ENCODE measurements at places on chromosomes 11 and 22. TPM values are rescaled to one million over a fixed set of nuclear protein-coding genes. Genes with fewer than 3 reads are reported as not detected.

DNA sequence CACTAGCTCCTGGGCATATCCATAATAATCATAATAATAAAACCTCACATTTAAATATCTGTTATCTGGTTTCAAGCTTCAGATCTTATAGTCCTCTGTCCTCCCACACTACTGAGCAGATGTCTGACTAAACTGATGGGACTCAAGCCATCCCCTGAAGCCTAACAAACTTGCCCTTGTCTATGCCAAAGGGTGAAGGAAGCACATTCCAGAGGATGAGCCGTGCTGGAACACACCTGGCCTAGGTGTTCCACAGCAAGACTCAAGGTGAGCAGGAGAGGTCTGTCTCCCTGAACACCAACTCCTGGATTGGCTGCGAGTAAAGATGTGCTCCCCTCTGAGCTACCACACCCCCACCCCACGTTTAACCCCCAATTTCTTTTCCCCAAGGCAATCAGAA is 14.7 kb downstream of the SCUBE2 start:
- H3K4me3 ChIP-seq = no peak overlapping the region
- H3K27ac ChIP-seq = no peak overlapping the region
- H3K27me3 ChIP-seq = peaks cover 17% of the 10 kb centered on the region
- H3K4me1 ChIP-seq = peaks cover 3% of the 10 kb centered on the region

OR8G1 gene
- total RNA-seq = not detected

UBQLN3 gene
- not detected for total RNA-seq

DNA sequence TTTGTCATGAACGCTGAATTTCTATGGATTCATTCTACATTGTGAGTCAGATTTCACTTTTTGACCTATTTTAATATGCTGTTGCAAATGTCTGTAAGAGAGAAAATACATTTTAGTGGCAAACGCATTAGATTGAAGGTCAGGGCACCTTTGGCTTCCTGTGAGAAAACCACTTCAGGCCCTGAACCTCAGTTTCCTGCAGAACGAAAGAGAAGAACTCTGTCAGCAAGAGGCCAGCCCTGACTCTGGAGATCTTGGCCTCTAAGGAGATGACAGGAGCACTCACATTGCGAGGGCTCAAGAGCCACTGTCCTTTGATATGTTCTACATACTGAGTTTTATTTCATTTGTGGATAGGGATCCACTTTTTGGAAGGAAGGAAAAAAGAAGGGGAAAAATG is 83.6 kb downstream of the KCNJ1 start:
- no peak overlapping the region for H3K4me3 ChIP-seq
- no peaks in the 10 kb centered on the region for H3K27me3 ChIP-seq
- H3K27ac ChIP-seq = peak overlapping the region; percentile 81
- H3K36me3 ChIP-seq = peaks cover 38% of the 10 kb centered on the region
- H3K4me1 ChIP-seq = peaks cover 28% of the 10 kb centered on the region
- peak; percentile 16 for DNase-seq

GRCh38 chr11:79321263-79321662 is 119.6 kb downstream of the TENM4 start:
- no peak for DNase-seq
- no peak overlapping the region for H3K27ac ChIP-seq
- H3K36me3 ChIP-seq = no peaks in the 10 kb centered on the region
- H3K4me1 ChIP-seq = no peaks in the 10 kb centered on the region
- H3K4me3 ChIP-seq = no peak overlapping the region

- H3K27me3 ChIP-seq = no peaks in the 10 kb centered on the region
- H3K36me3 ChIP-seq = no peaks in the 10 kb centered on the region
- H3K4me1 ChIP-seq = peaks cover 64% of the 10 kb centered on the region
Measured at GRCh38 chr11:68194675-68195294, 18.3 kb downstream of the KMT5B start.

- H3K27ac ChIP-seq = no peak overlapping the region
- peaks cover 28% of the 10 kb centered on the region for H3K4me1 ChIP-seq
- H3K4me3 ChIP-seq = peak overlapping the region; percentile 72
- no peak for DNase-seq
- H3K36me3 ChIP-seq = peaks cover 3% of the 10 kb centered on the region
- H3K27me3 ChIP-seq = no peaks in the 10 kb centered on the region
Measured at GRCh38 chr22:46073683-46074504, 76.4 kb upstream of the PPARA start.

DNA sequence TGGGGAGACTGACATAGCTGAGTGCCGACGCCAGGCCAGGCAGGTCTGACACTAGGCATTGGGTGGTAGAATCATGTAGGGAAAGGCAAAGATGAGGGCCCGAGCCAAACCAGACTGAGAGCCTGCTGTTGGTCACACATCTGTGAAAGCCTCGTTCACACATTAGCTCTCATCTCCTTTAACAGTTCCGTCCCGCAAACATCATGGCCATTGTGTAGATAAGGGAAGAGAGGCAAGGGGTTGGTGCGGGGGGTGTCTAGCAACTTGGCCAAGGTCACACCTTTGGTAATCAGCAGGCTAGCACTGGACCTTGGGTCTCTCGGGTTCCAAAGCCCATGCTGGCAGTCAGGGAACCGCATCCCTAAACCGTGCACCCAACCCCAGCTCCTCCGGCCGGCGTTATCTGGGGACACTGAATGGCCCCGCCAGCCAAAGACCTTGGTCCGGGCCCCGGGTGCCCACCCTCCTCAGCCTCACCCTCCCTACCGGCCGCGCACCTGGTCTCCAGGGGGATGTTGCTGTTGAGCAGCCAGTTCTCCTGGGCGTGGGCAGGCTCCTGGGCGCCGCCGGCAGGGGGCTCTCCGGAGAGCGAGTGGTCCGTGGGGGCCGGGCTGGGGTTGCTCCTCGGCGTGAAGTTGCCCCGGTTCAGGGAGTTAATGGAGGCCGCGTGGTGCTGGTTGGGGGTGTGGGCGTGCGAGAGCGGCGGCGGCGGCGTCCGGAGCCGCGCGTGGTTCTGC is 328.3 kb upstream of the NARS2 start:
- no peak for DNase-seq
- no peak overlapping the region for H3K4me3 ChIP-seq
- no peaks in the 10 kb centered on the region for H3K36me3 ChIP-seq
- H3K4me1 ChIP-seq = no peaks in the 10 kb centered on the region

DNA sequence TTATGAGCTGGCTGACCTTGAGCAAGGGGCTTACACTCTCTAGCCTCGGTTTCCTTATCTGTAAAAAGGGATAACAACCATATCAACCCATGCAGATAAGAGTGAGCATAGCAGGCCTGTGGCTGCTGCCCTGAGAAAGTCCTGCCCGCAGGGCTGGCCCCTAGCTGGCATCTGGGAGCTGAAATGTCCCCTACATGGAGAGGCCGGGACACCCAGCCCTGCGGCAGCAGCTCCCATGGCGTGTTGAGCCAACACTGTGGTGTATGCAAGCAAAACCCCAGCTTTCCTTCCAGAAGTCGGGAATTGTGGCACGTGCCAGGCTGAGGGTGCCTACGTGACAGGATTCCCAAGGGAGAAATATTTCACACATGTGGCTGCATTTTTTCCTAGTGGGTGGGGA is 358.9 kb downstream of the CTTN start:
- H3K4me3 ChIP-seq = no peak overlapping the region
- no peak for DNase-seq
- no peak overlapping the region for H3K27ac ChIP-seq

UCP3 gene
- 0.69 TPM for total RNA-seq

DNA sequence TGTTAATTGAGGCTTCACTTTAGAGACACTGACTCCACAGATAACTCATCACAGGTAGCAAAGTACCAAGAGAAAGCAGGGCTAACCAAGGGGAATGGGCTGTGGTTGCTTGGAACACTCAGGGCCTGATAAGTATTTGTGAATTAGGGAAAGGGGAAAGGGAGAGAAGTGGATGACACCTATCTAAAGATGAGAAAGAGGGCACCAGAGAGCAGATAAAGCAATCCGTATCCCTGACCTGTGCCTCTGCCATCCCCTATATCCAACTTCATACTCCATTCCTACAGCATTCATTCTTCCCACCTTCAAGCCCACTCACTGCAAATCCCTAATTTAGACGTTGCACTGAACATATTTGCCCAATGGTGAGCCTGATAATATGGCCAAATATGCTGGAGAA is 43.0 kb upstream of the API5 start:
- H3K27ac ChIP-seq = no peak overlapping the region
- peaks cover 6% of the 10 kb centered on the region for H3K27me3 ChIP-seq
- H3K36me3 ChIP-seq = no peaks in the 10 kb centered on the region
- no peak for DNase-seq
- no peaks in the 10 kb centered on the region for H3K4me1 ChIP-seq

DNA sequence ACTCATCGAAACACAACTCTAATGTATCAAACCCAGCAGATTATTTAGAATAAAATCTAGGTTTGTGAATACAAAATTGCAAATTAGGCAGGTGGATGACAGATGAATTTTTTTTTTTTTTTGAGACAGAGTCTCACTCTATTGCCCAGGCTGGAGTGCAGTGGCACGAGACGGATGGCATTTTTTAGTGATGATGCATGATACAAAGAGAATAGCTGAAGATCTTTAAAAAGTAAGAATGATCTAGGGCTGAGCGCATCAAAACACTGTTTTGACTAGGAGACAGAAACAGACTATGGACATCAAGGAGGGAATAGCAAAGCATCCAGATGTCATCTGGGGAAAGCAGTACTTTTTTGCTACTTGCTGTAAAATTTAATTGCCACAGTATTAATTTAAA is 63.8 kb downstream of the IMMP1L start:
- no peaks in the 10 kb centered on the region for H3K27me3 ChIP-seq
- no peak overlapping the region for H3K27ac ChIP-seq
- H3K36me3 ChIP-seq = peaks cover 21% of the 10 kb centered on the region
- H3K4me1 ChIP-seq = no peaks in the 10 kb centered on the region

- H3K36me3 ChIP-seq = no peaks in the 10 kb centered on the region
- H3K27ac ChIP-seq = no peak overlapping the region
- no peaks in the 10 kb centered on the region for H3K4me1 ChIP-seq
- no peak for DNase-seq
- H3K4me3 ChIP-seq = no peak overlapping the region
Measured at GRCh38 chr11:32630844-32631243, 47.2 kb downstream of the EIF3M start.

DNA sequence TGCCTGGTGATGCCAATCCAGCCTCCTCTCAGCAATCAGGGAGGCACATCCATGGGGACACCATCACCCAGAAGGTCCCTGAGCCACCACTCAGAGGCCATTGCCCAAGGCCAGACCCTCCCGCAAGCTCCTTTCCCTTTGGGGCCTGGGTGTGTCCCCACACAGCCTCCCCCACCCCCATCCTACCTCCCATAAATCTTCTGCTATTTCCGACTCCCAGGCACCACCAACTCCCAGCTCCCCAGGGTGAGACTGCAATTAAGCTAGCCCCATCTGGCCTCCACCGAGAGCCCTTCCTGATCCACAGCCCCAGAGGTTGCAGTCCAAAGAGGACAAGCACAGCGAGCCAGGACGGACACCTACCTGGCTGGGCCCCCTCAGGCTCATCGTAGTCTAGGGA is 6.3 kb downstream of the ARHGAP1 start:
- no peak overlapping the region for H3K4me3 ChIP-seq
- H3K4me1 ChIP-seq = peaks cover 17% of the 10 kb centered on the region
- no peak for DNase-seq
- H3K36me3 ChIP-seq = peaks cover 24% of the 10 kb centered on the region
- no peaks in the 10 kb centered on the region for H3K27me3 ChIP-seq

DNAJB7 gene
- total RNA-seq = not detected
